ENCODE measurements at places on chromosomes 4 and X.

DNA sequence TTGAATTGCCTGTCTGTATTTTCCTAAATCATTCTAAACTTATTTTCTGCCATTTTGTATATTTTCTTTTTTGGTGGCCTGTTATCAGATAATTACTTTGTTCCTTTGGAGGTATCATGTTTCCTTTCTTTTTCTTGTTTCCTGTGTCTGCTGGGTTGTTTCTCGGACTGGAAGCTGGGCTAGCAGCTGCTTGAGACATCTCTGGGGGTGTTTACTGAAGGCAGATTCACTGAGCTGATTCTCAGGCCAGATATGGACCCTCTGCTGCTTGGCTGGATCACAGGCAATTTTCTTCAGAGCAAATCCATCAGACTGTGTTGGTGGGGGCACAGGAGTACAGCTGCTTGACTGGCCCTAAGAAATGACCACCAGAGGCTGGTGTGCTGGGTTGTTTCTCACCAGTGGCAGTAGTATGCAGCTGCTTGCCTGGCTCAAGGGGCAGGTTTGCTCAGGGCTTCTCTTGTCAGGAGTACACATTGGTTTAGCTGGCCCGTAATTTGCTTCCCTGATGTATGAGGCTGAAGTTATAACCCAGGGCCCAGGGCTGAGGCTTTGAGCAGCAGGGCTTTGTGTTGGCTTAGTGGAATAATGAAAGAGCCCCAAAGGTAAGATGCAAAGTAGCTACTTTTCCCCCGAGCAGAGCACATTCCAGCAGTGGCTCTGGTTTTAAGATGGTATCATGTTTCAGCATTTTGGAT, 680.6 kb downstream of the TECRL start:
- DNase-seq: no peak

DNA sequence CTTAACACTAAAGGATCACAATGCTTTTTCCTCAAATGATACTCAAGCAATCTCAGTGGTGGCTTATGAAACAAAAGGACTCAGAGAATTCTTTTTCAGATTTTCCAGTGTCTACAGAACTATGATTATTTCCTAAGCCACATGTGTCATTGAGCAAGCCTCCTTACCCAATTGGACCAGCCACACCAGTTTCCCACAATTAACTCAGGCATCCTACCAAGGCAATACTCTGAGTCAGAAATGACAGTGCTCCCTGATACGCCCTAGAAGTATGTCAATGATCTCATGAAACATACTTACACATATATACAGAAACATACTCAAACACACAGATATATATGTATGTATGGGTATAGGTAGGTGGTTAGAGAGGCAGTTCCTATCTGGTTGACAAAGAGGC, 4.8 kb downstream of the ADAMTS3 start:
- DNase-seq: no peak

DNA sequence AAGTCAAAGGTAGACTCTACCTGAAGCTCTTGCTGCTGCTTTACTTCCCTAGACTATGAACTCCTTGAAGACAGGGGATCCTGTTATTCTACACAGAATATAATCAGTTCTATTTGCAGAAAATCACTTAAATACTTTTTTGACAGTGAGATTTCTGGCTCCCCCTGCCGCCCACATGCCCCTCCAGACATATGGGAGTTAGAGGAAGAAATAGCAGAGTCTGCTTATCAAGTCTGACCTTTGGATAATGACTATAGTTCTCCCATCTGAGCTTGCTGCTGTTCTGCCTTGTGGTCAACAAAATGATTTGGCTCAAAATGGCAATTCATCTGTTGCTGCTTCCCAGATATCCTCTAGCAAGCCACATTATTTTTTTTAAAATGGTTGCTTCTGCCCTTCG, 101.1 kb downstream of the ENOX2 start:
- no peak for DNase-seq

- no peak for DNase-seq
Measured at GRCh38 chr4:165133150-165133549, 20.5 kb upstream of the TMEM192 start.

GRCh38 chr4:75194180-75194579, 261.3 kb downstream of the PARM1 start:
- no peak for DNase-seq

Measured in GM19239 (cell line).